ENCODE measurements at places on chromosomes 16 and 17.
A peak's percentile ranks its signal among the peaks of the same experiment; 100 is the strongest.

GRCh38 chr17:42659079-42659931 lies at the start of gene TUBG2:
Gene TUBG2, plus strand, starts transcription at chr17:42659284. Its CDS starts 220 bp downstream, at chr17:42659504.
- peak; percentile 97 for DNase-seq

DNA sequence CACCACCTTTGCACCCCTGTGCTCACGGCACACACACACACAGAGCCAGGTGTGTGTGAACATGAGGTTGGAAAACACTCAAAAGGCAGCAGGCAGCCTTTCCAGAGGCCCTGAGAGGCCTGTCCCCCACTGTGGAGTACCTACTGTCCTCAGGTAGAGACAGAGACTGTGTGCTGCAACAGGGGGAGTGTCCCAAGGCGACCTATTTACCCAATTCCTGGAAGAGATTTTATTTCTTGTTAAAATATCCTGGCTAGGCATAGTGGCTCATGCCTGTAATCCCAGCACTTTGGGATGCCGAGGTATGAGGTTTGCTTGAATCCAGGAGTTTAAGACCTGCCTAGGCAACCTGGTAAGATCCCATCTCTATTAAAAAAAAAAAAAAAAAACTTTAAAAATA lies 108.5 kb downstream of the COPRS start:
- no peak for DNase-seq

DNA sequence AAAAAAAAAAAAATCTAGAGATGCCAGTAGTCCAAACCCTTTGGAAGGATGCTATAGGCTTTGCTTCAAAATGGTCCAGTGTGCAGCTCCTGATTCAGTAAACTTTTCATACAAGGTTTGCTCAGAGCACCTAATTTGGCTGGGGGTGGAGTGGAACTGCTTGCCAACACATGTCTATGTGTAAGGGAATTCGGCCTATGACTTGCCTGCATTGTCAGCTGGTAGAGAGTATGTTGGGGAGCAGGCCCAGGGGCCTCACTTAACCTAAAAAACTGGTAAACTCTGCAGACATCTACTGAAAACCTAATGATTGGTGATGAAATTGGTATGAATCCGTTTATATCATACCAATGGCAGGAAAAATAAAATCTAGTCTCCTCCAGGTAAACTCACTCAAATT lies 1.5 kb upstream of the MFSD6L start:
- no peak for DNase-seq

GRCh38 chr16:3134338-3135125 lies at the start of gene ZNF213:
Gene ZNF213, plus strand, starts transcription at chr16:3135029. Its CDS starts 2,252 bp downstream, at chr16:3137281.
- DNase-seq, result peak; percentile 98

DNA sequence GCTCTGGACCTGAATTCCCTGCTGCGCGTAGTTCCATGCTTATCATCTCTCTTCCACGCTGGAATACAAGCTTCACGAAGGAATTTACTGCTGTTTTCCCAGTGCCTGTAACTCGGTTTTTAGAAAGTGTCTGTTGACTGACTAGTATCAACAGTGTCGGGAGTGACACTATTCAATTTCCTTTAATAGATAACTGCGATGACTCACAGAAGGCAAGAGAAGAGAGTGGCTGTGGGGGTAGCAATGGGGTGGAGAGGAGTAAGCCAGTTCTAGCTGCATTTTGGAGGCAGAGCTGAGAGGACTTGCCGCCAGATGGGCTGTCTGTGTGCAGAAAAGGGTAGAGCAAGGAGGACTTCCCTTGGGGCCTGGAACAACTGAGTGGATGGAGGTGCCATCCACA lies 25.2 kb downstream of the B4GALNT2 start:
- DNase-seq, result peak; percentile 49

DNA sequence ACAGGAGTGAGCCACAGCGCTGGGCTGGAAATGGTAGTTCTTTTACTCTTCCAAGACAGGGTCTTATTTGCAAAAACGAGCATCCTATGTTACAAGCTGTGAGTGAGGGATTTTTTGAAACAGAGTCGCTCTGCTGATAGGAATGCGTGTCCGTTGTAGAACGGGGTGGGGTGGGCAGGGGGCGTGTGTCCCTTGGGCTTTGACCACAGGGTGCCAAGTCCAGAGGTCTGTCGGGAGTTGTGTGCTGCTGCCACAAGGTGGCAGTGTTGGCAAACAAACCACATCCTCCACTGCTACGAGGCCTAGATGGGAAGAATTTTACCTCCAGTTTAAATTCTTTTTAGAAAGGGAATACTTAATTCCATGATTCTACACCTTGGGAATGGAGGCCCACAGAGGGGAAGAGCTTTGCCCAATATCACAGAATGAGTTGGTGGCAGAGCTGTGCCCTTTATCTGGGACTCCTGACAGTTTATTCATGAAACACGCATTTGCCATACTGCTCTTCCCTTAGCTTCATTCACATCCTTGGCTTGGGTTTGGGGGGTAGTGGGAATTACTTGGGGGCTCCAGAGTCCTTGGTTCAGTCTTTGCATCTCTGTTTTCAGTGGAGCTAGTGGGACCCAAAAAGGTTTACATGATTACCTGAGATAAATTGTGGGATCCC lies 30.6 kb upstream of the ETV4 start:
- peak; percentile 76 for DNase-seq

GRCh38 chr16:5252791-5253190 lies 155.2 kb upstream of the EEF2KMT start:
- no peak for DNase-seq

- DNase-seq, result peak; percentile 94
Measured at GRCh38 chr16:50152807-50153595, at the start of gene TENT4B. Gene TENT4B, plus strand, starts transcription at chr16:50153306. Its CDS starts 316 bp downstream, at chr16:50153622.

DNA sequence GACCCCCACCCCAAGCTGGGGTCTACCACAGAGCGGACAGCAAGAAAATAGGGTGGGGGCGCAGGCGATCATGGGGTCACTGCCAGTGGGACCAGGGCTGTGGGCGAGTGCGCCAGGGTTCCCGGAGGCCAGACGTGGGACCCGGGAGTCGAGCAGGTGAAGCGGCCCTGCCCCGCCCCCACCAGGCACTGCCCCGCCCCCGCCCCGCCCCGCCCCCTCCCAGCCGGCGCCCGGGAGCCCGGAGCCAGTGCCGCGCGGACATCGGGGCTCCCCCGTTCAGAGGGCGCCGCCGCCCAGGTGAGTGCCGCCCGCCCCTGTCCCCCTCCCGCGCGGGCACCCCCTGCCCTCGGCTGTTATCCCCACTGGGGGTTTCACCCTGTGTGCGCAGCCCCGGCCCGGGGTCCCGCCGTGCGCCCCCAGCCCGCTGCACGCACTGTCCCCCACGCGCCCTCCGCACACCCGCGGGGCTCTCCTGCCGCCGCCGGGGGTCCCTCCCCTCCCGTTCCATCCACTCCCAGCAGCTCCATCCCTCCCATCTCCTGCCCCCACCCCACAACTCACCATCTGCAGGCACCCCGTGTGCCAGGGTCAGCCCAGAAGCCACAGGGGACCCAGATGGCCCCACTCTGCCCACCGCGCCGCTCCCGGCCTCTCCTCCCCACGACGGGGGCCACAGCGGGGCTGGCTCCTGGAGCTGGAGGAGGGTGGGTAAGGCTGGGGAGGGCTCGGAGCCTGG lies at the start of gene SSTR5:
SSTR5 (plus strand) TSS at position 222 of the 736 bp plus-strand sequence. CDS start 6,122 bp downstream, outside the sequence.
- DNase-seq, result no peak

DNA sequence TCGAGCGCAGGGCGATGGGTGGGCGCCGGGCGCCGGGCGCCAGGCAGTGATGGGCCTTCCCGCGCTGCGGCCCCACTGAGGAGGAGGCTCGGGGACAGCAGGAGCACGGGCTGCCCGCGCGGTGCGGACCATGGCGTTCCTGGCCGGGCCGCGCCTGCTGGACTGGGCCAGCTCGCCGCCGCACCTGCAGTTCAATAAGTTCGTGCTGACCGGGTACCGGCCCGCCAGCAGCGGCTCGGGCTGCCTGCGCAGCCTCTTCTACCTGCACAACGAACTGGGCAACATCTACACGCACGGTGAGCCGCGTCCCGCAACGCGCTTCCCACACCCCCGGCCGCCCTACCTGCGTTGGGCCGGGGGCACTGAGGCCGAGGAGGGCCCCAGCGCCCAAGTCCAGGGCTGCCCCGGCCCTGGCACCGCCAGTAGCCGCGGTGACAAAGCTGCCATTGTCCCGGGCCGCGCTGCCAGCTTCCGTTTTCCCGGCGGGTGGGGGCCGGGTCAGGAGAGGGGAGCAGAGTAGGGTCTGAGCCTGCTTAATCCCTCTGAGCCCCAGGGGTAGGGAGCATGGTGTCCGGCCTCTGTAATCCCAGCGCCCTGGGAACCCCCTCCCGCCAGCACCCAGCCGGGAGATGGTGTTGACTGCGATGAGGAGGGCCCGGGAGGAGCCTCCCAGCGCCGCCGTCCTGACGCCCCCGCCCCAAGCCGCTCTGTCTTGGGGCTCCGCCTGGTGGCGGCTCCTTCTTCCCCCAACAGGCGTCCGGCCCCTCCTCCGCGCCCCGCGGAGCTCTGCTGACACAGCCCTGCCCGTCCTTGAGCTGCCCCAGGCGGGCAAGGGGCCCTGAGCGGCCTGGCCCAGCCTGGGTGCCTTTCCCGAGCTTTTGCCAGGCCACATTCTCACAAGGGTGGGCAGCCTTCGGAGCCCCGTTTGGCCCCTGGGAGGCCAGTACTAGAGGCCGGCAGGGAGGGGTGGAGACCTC lies 685 bp downstream of the PAQR4 start:
- DNase-seq, result peak; percentile 64

- no peak for DNase-seq
Measured at GRCh38 chr16:88468275-88469129, 15.4 kb downstream of the ZFPM1 start.

DNA sequence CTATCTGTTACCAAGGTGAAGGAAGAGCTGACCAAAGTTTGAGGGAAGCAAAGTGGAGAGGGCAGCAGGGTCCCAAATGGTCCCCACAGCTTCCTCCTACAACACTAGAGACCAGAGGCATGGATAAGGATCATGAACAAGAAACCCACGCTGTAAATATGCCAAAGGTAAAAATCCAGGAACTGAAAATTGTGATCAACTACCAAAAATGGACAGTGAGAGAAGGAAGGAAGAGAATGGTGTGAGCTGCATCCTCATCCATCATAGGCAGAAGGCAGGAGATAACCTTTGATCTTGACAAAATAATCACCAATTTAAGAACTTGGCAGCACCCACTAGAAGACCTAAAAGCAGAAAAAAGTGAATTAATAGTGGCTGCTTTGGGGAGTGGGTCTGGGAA lies 66.2 kb downstream of the CYTH1 start:
- DNase-seq, result no peak

- no peak for DNase-seq
Measured at GRCh38 chr16:9481747-9482730, 390.6 kb downstream of the HAPSTR1 start.

- no peak for DNase-seq
Measured at GRCh38 chr17:45366691-45367090, 49.9 kb upstream of the MAP3K14 start.

Data from hepatic stellate cell (primary cell).